T-helper 1 cell (primary cell): ENCODE measurements at places on chromosomes 2 and 18.

GRCh38 chr18:22469926-22470247 lies 52.2 kb upstream of the CTAGE1 start:
- DNase-seq = no peak

DNA sequence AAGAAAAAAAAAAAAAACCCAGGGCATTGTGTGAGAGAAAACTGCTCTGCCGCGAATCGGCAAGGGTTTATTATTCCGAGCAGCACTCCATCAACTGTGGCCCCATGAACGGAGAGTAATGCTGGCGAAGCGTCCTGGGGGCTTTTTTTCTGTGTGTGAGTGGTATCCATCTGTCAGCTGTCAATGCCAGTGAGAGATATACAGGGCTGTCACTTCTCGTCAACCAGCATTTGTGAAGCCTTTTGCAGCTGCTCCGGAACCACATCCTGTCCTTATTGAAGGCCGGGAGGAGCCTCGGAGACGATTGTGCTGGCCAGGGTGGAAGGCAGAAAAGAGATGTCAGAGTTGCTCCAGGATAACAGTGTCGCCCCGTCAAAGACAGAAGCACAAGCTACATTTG lies 356.9 kb upstream of the SMIM21 start:
- DNase-seq = no peak

DNA sequence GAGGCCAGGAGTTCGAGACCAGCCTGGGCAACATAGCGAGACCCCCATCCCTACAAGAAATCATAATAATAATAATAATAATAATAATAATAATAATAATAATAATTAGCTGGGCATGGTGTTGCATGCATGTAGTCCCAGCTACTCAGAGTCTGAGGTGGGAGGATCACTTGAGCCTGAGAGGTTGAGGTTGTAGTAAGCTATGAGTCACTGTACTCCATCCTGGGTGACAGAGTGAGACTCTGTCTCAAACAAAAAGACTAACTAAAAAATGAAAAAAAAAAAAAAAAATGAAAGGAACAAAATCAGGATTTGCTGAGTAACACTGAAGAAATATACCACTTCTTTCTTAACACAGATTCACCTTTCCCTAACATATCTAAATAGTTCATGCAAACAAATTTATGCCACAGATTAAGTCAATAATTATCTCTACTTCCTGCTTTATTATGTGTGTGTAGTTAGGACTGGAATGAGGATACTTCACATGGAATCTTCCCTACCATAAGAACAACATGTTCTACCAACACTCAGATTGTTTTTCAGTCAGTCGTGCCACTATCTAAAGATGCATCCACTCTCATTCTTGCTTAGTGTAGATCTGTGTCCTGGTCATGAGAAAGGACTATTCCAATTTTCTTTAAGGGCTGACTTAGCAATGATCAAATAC lies 928.7 kb downstream of the SLC4A3 start:
- no peak for DNase-seq

- DNase-seq = no peak
These were observed 3.8 kb downstream of the TCF4 start for GRCh38 chr18:55584201-55584600.

DNA sequence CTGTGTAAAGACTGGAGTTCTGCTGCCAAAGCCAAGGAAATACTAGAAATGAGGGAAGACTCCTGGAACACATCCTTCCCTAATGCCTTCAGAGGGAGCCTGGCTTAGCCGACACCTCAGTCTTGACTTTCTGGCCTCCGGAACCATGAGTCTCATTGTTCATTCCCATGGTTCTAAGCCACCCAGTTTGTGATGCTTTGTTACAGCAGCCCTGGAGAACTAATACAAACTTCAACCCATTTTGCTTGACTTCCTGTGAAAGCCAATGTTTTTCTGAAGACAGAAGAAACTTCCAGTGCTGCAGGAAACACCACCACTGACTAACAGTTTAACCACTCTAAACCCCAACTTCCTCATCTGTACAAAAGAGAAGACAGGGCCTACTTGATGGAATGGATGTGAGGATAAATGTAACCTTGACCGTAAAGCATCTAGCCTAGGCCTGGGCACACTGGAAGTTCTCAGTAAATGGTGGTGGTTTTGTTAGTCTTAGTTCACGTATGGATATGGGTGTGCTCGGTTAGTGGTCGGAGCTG lies 85.9 kb upstream of the RFX8 start:
- DNase-seq = no peak
